GM06990 (cell line): ENCODE measurements at places on chromosomes 3 and 15.

DNA sequence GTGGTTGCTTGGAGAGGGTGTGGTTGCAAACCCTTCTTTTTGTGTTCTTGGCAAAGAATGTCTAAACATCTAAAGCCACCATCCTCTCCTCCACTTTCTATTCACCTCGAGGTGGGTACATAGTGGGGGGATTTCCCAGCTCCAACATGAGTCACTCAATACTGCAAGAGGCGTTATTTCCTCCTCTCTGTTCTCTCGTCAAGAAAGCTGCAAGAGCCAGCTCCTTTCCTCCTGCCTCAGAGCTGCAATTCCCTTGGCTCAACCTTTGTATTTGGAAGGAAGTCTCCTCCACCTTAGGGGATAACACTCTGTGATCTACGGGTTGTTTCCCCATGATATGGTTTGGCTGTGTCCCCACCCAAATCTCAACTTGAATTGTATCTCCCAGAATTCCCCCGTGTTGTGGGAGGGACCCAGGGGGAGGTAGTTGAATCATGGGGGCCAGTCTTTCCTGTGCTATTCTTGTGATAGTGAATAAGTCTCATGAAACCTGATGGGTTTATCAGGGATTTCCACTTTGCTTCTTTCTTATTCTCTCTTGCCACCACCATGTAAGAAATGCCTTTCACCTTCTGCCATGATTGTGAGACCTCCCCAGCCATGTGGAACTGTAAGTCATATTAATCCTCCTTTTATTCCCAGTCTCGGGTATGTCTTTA, 138.4 kb downstream of the PLCL2 start:
- DNase-seq = no peak

DNA sequence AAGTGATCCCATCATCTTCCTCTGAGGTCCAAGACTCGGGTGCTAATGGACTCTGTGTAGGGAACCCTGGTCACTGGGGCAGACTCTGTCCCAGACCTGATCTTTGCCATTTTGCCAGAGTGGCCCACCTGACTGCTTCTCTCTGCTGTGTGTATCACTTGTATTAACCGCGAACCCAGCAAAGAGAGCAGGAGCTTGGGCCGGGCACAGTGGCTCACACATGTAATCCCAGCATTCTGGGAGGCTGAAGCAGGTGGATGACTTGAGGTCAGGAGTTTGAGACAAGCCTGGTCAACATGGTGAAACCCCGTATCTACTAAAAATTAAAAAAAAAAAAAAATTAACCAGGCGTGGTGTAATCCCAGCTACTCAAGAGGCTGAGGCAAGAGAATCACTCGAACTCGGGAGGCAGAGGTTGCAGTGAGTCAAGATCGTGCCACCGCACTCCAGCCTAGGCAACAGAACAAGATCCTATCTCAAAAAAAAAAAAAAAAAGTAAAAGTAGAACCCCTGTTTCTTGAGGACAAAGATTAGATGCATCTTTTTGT, 32.9 kb upstream of the CYP11A1 start:
- no peak for DNase-seq

- peak; percentile 23 for DNase-seq
Measured at GRCh38 chr3:14925729-14926591, 21.4 kb upstream of the NR2C2 start.

- DNase-seq = no peak
Measured at GRCh38 chr15:80367094-80367493, 37.1 kb upstream of the ARNT2 start.

GRCh38 chr3:104273046-104273649, 1093.6 kb upstream of the ALCAM start:
- no peak for DNase-seq

DNA sequence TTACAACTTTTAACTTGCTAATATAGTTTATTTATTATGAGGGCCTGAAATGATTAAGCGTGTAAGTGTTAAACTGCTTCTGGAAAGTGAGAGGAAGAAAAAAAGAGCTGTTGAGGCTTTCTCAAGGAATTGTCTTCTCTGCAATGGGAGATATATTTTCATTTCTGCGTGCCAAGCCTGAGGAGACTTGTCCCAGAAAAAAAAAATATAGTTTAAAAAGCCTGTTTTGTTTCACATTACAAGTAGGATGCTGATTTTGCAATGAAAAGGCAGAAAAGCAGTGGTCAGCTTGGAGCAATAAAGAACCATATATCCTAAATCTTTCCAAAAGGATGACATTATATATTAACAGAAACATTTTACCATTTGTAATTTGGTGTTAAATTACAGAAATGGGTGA, 115.5 kb downstream of the GMNC start:
- DNase-seq = no peak

GRCh38 chr15:96217983-96218382, 112.5 kb upstream of the NR2F2 start:
- DNase-seq = no peak

DNA sequence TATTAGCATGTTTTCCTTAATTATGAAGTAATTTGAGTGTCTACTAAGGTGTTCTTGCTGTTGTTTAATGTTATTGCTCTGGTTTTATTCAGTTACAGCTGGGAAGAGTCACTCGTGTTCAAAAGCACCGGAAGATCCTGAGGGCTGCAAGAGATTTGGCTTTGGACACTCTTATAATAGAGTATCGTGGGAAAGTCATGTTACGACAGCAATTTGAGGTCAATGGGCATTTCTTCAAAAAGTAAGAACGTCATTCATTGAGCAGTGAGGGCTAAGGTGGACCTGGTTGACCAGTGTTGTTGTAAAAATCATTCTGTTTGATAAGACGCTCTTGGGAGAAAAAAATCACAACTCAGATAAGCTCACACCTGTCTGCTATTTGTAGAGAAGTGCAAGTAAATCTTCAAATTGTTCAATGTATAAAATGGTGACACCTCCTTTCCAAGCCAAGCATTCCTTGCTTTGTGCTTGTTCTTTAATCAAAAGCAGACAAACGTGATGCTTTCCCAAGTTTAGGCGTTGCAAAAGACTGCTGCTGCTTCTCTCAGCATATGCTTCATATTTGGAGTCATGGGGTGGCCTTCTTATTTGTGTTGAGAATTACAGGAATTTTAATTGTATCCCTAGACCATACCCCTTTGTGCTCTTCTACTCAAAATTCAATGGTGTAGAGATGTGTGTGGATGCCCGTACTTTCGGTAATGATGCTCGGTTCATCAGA, 44.2 kb downstream of the SETD5 start:
- DNase-seq = no peak

DNA sequence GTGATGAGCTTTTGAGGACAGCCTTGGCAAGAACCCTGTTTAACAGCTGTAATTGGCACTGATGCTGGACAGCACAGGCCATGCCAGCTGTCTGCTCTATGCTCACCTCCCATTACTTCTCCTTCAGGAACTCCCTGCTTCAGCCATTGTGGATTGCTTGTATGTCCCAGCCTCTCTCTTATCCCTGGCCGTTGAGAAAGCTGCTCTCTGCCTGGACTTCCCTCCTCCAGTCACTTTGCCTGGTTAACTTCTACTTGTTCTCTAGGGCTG, 444.5 kb downstream of the EPHB1 start:
- DNase-seq = no peak

- DNase-seq = no peak
Measured at GRCh38 chr3:159953325-159954085, 35.1 kb upstream of the IL12A start.

GRCh38 chr3:147397875-147398812, 8.2 kb downstream of the ZIC4 start:
- DNase-seq = no peak

DNA sequence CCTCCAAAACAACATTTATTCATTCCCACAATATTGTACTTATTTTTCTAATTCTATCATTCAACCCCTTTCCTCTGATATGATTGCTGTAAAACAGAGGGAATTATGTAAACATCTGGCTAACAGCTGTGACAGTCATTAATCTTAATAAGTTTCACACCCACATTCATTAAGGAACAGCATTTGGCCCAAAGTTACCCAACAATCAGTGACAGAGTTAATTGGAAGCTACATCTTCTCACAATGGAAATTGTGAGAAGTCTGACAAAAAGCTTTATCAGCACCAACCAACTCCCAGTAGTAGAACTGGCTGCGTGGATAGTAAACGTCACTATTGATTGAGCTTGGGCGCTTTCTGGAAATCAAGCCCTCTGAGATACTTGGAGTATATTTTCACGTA, 165.8 kb upstream of the SLC24A5 start:
- no peak for DNase-seq

- DNase-seq = no peak
Measured at GRCh38 chr15:25742776-25743547, 120.2 kb downstream of the ATP10A start.

GRCh38 chr3:57803647-57804081, 47.6 kb downstream of the SLMAP start:
- DNase-seq = no peak

- no peak for DNase-seq
Measured at GRCh38 chr3:51945926-51946705, 4.0 kb downstream of the PARP3 start.

GRCh38 chr15:78620527-78621421, at the start of gene CHRNA3:
Gene CHRNA3, minus strand, starts transcription at chr15:78620996. Its CDS starts 202 bp downstream, at chr15:78620794.
- DNase-seq = no peak

DNA sequence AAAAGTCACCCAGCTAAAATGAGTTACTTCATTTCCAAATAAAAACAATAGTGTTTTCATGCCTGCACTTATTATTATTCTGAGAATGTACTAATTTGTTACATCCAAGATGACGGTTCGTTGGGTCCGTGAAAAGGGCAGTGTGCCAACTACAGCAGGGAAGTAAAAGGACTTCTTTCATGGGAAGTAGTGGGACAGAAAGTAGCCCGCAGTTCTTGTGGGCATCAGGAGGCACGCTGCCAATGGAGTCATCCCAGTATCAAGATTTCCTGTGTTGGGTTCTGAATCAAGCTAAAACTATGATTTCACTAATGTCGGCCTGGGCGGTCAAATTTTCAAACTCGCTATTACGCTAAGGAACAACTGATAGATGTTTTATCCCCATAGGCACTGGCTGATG, 254.5 kb upstream of the SOX2 start:
- no peak for DNase-seq

- DNase-seq = no peak
Measured at GRCh38 chr3:149879872-149880271, 66.9 kb downstream of the RNF13 start.

DNA sequence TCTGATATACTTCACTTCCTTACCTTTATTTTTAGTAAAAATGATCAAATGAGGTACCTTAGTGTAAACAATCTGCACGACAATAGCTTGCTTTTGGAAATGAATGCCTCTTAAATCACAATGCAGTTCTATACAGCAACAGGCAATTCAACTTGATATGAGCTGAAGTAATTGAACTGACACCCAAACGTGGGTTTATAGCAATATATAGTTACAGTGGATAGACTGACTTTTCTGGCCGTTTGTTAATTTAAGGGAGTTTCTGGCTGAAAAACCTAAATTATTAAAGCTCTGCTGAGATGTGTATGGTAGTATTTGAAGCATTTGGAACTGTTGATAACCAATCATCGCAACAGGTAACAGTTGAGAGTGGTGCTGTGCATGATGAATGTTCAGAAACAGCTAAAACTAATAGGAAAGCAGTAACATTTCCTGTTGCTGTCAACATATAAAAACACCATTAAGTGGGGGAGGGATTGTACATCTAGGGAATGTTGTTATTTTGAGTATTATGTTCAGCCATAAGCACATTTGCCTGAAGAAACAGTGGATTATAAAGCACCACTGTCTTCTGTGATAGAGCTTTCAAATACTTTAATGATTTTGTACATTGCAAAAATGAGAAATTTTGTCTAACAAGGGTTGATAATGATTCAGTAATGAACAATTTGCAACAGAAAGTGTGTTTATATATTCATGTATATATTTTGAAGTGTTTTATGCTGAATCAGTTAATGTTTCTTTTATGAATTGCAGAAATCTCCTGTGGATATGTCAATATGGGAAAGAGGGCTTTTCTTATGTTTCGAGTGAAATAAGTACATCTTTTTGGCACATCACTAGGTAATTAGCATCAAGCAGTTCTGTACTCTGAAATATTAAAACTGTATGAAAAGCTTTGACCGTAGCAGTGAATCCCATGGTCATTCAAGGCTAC, 176.1 kb downstream of the TCF12 start:
- DNase-seq = no peak

- no peak for DNase-seq
Measured at GRCh38 chr3:113684271-113684819, 12.1 kb downstream of the USF3 start.

GRCh38 chr3:13161021-13161759, 88.0 kb upstream of the IQSEC1 start:
- no peak for DNase-seq

GRCh38 chr3:46399098-46399497, 7.8 kb downstream of the CCR5AS start:
- no peak for DNase-seq
